ENCODE measurements at places on chromosomes 16 and 17. TPM values are rescaled to one million over a fixed set of nuclear protein-coding genes. Genes with fewer than 3 reads are reported as not detected.

GRCh38 chr16:21650521-21650920 lies 1.9 kb downstream of the IGSF6 start:
- H3K36me3 ChIP-seq = no peaks in the 10 kb centered on the region
- no peak overlapping the region for H3K4me3 ChIP-seq
- no peak for DNase-seq
- no peaks in the 10 kb centered on the region for H3K4me1 ChIP-seq
- H3K27ac ChIP-seq = no peak overlapping the region

DNA sequence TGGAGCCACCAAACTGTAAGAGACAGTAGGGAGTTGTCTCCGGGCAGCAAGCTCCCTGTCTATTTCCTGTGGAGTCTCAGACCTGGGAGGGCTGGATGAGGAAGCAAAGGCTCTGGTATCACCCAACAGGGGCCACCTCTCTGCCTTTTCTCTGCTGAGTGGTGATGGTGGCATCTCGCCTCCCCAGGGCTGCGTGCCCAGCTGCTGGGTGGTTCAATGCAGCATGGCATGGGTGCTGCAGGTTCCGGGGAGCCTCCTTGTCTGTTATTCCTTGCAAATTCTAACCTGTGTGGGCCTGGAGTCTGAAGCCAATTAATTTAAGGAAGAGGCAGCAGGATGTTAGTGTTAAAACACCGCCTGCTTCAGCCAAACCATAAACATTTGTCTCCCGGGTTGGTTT lies 78.2 kb downstream of the CCDC182 start:
- H3K27ac ChIP-seq = no peak overlapping the region
- H3K36me3 ChIP-seq = peaks cover 12% of the 10 kb centered on the region
- no peak for DNase-seq

DNA sequence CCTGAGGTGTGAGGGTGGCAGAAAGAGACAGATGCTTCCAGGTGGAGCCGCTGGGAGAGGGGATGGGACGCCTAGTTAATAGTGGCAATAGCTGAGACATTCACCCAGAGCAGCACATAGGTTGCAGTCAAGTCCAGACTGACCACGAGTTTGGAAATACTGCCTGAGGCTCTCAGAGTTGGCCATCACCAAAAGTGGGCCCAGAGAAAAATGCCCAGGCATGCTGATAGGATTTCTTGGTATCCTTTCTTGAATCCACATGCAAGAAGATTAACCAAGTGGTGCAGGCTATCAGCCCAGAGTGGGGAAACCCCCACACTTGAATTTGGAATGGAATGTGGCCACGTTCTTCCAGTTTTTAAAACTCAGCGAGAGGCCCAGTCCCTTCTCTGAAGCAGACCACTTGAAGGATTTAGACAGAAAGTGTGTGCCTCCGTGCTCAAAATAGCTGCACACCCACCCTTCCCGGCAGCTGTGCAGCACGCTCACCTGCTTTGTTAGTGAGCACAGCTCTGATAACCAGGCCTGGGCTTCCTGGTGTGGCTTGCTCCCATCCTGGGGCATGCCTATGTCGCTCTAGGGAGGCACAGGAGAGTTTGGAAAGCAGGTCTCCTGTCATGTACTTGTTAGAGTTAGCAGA lies 35.7 kb downstream of the PLD6 start:
- no peak overlapping the region for H3K4me3 ChIP-seq
- H3K27me3 ChIP-seq = no peaks in the 10 kb centered on the region
- no peaks in the 10 kb centered on the region for H3K4me1 ChIP-seq
- no peak overlapping the region for H3K27ac ChIP-seq
- H3K36me3 ChIP-seq = peaks cover 66% of the 10 kb centered on the region
- DNase-seq = no peak

- no peak overlapping the region for H3K27ac ChIP-seq
- H3K27me3 ChIP-seq = no peaks in the 10 kb centered on the region
- H3K4me3 ChIP-seq = no peak overlapping the region
- peaks cover 5% of the 10 kb centered on the region for H3K36me3 ChIP-seq
- no peaks in the 10 kb centered on the region for H3K4me1 ChIP-seq
- no peak for DNase-seq
Observed at GRCh38 chr16:12066823-12067222, 90.3 kb downstream of the SNX29 start.

GRCh38 chr17:46719891-46720290 lies 98.6 kb downstream of the WNT3 start:
- H3K4me1 ChIP-seq = no peaks in the 10 kb centered on the region
- H3K4me3 ChIP-seq = no peak overlapping the region
- no peaks in the 10 kb centered on the region for H3K36me3 ChIP-seq
- no peak for DNase-seq

GRCh38 chr17:75535119-75535537 lies 9.6 kb downstream of the LLGL2 start:
- no peaks in the 10 kb centered on the region for H3K27me3 ChIP-seq
- peak; percentile 68 for DNase-seq
- peak overlapping the region; percentile 69 for H3K27ac ChIP-seq

DNA sequence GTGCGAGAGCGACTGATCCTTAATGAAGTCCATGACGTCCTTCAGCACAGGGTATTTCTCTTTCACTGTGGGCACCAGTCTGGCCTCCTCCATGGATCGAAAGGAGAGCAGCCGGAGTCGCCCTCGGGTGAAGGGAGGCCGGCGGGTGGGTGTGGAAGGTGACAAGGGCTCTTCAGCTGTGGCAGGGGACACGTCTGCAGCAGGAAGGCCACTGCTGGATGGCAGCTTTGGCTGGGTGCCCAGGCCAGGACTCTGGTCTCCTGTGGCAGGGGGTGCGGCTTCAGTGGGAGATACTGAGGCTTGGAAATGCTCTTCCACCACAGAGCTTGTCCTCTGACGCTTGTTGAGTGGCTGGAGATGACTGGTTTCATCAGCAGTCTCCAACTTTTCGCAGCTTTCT lies 78.5 kb downstream of the ZZEF1 start:
- no peaks in the 10 kb centered on the region for H3K4me1 ChIP-seq
- DNase-seq = no peak
- H3K27ac ChIP-seq = no peak overlapping the region
- H3K36me3 ChIP-seq = no peaks in the 10 kb centered on the region
- H3K27me3 ChIP-seq = no peaks in the 10 kb centered on the region
- H3K4me3 ChIP-seq = no peak overlapping the region

GRCh38 chr17:67016039-67016762 lies 28.2 kb upstream of the CACNG1 start:
- H3K27ac ChIP-seq = no peak overlapping the region
- no peaks in the 10 kb centered on the region for H3K4me1 ChIP-seq
- peaks cover 16% of the 10 kb centered on the region for H3K27me3 ChIP-seq
- no peaks in the 10 kb centered on the region for H3K36me3 ChIP-seq

GRCh38 chr17:57881783-57882351 lies 32.0 kb upstream of the MRPS23 start:
- H3K4me3 ChIP-seq = no peak overlapping the region
- peaks cover 22% of the 10 kb centered on the region for H3K36me3 ChIP-seq
- DNase-seq = no peak
- H3K27me3 ChIP-seq = no peaks in the 10 kb centered on the region

Gene C16orf96
- not detected for total RNA-seq

Gene FBXO39
- total RNA-seq = 0.59 TPM

Gene ST6GALNAC2
- 10.5 TPM for total RNA-seq

Gene TEX14
- total RNA-seq = 0.07 TPM

Gene GAS7
- total RNA-seq = 0.59 TPM

Gene USH1G
- not detected for total RNA-seq
